ENCODE measurements at places on chromosomes 5 and 9.

- DNase-seq = no peak
These were observed 145.2 kb upstream of the TAS2R1 start for GRCh38 chr5:9775339-9775738.

DNA sequence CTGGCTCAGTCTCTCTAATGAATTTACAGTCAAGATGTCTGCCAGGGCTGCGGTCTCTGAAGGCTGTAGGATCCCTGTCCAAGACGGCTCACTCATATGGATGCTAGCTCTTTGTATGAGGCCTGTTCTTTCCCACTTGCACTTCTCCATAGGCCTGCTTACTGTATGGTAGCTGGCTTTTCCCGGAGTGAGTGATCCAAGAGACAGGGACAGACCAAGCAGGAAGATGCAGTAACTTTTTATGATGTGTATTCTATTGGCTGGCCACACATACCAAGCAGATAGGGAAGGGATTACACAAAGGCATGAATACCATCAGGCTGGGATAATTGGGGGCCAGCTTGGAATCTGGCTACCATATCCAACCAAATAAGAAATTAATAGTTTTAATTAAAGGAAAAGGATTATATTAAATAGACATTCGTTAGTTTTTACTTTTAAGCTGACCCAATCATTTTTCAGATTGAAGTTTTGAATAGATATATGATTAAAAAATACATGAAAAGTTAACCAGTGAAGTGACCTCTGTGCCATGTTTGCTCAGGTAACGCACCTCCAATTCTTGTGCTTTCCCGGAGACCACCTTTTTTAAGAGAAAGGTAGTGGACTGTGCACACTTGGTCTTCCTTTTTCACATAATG lies 20.6 kb downstream of the NSD1 start:
- DNase-seq = no peak

- no peak for DNase-seq
These were observed 87.8 kb upstream of the CPEB4 start for GRCh38 chr5:173800340-173800739.

DNA sequence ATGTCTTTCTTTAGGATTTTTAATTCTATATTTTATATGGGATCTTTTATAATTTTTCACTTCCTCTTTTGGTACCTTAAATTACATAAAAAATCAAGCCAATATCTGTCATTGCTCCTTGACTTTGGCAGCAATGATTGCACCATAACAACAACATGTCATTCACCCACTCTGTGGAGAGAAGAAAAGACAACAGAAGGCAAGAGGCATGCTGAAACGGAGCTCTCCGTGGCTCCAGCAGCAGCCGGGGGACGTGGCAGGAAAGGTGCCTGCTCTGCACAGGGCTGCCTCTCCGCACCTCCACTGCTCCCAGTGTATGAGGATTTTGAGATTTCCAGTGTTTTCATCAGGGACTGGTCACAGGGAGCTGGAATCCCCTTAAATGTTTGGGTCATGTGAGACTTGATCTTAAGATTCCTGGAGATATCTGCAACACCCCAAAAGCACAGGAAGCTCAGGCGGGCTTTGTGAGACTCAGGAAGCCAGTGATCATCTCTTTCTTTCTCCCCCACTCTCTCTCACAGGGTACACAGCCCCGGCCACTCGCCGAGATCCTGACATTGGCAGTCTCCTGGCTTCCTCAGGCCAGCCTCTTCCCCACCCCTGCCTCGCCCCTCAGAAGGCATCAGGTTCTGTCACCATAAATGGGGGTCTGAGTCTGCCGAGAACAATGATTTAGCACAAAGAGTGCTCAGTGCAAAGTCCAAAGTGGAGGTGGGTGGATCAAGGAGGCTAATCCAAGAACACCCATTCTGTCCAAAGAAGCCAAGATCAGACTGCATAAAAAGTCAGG lies 74.6 kb downstream of the ACTL7B start:
- no peak for DNase-seq

Measured in activated CD4-positive, CD25-positive, alpha-beta regulatory T cell (primary cell).